Transverse colon (tissue), 4 donors: ENCODE measurements at places on chromosomes 6 and 20. TPM values are rescaled to one million over a fixed set of nuclear protein-coding genes. Genes with fewer than 3 reads are reported as not detected.

Gene NT5E
- 10.5 TPM for total RNA-seq

DNA sequence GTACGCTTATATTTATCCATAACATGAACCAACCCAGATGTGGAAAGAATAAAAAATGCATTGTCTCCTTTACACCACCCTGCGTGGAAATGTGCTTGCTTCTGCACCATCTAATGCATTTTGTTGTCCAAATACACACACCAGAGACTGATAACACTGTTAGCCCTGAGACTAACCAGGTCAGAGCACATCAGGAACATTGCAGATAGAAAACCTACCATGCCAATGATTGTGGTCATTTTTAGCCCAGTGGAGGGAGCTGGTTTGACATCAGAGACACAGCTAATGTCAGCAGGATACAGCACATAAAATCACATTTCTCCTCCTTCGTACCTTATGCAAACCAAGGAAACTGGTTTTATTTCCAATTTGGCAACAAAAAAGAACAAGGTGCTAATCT, 528.7 kb downstream of the DOK5 start:
- no peak overlapping the region for H3K27ac ChIP-seq
- no peaks in the 10 kb centered on the region for H3K4me1 ChIP-seq
- H3K36me3 ChIP-seq, result no peaks in the 10 kb centered on the region
- H3K4me3 ChIP-seq, result no peak overlapping the region

DNA sequence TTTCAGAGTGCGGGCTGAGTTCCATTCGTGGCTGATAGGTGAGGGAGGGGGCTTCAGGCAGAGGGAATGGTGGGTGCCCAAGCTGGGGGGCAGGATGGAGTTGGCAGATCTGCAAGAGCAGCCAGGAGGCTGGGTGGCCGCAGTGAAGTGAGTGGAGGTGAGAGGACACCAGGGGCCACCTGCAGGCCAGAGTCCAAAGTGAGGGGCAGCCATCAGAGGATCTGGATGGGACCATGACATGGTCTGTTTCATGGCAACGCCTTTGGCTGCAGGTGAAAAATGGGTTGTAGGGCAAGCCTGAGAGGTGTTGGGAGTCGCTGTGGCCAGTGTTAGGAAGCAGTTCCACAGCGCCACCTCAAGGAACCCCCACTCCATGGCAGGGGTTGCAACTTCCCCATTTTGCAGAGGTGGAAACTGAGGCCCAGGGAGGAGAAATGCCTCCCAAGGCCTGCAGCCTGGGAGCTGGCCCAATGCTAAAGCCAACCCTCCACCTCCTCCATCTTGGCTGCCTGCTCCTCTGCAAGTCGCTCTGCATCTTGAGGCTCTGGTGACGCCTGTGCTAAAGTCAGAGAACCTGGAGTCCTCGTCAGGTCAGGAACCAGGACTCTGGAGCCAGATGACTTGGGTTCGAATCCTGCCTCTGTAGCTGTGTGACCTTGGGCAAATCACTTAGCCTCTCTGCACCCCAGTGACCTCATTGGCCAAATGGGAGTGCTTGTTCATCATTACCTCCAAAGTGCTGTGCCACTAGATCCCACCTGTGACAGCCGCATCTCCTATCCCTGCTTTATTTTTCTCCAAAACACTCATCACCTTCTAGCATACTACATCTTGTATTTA, 153.8 kb downstream of the CEBPB start:
- H3K4me3 ChIP-seq, result no peak overlapping the region
- H3K4me1 ChIP-seq, result peaks cover 7% of the 10 kb centered on the region
- H3K27ac ChIP-seq, result no peak overlapping the region
- DNase-seq, result no peak

Gene EMILIN3
- total RNA-seq, result 0.68 TPM

Gene OSER1
- 37.2 TPM for total RNA-seq

DNA sequence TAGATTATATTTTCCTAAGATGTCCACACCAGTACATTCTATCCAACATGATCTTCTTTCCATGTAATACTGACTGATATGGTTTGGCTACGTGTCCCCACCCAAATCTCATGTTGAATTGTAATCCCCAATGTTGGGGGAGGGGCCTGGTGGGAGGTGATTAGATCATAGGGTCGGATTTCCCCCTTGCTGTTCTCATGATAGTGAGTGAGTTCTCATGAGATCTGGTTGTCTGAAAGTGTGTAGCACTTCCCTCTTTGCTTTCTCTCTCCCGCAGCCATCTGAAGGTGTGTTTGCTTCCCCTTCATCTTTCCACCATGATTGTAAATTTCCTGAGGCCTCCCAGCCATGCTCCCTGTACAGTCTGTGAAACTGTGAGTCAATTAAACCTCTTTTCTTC, 12.2 kb upstream of the HBS1L start:
- H3K4me3 ChIP-seq, result no peak overlapping the region
- no peak for DNase-seq
- H3K36me3 ChIP-seq, result no peaks in the 10 kb centered on the region
- H3K27me3 ChIP-seq, result no peaks in the 10 kb centered on the region
- no peak overlapping the region for H3K27ac ChIP-seq
